ENCODE measurements at places on chromosomes 1 and 21.

- DNase-seq = no peak
These were observed at the start of gene DNMT3L for GRCh38 chr21:44261675-44262295. TSS of gene DNMT3L (minus strand) at chr21:44261897. CDS start at chr21:44261259, 638 bp downstream.

DNA sequence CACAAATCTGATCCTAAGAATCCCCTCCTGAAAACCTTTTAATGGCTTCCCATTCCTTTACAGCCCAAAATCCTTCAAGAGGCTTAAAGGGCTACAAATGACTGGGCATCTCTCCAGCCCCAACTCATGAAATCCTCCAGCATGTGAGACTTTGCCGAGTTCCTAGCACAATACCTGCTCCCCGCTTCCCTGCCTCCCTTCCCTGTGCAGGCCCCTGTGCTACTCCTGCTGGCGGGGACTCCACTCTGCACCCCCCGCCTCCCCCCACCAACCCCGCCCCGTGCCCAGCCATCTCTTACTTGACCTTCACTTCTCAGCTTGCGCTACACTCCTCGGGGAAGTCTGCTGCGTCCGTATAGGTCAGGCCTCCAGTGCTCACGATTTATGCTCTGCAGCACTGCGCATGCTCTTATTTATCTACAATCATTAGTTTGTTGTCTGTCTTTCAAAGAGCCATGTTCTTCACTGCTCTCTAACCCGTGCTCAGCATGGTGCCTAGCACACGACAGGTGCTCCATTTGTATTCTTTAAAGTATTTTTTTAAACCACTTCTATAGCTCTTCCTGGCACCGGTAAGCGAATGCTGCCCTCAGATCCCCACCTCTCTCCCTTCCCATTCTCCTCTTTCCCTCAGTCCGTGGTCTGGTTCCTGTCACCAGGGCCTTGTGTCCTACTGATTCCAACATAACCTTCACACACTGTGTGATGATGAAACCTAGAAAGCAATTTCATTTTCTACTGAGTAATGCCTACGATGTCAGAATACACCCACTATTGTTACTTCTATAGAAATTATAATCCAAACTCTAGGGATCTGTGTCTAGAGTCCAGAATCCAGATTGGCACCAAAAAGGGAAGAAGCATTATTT is 37.5 kb upstream of the PLA2G2C start:
- no peak for DNase-seq

DNA sequence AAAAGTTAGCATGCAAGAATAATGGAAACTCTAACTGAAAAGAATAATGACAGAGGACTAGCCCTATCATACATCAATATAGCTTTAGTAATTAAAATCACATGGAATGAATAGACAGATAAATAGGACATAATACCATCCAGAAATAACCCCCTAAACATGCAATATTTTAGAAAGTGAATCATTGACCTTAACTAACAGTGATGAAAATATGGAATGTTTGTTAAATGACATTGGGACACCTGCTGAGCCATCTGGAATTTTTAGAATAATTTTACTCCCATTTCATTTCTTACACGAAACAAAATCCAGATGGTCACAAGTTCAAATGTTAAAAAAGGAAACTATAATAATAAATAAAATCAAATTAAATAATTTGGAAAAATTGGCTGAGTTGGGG is 53.1 kb upstream of the FMO3 start:
- no peak for DNase-seq

DNA sequence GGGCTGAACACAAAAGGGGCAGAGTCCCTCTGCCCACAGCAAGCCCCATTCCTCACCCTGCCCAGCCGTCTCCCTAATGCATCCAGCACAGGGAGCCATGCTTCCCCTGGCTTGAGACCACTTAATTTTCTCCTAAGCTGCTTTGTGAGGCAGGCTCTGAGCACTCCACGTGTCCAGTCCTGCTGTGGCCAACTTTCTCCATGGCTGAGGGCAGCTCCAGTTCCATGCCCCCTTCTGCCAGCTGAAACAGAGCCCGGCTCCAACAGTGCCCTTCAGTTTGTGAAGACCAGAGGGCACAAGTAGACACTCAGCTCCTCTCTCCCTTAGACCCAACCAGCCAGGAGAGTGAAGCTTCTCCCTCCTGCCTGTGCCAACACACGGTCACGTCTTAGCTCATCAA is 33.8 kb downstream of the PLEKHA6 start:
- DNase-seq = no peak

Measured in activated CD8-positive, alpha-beta memory T cell treated with anti-CD3 and anti-CD28 coated beads for 4 hours (primary cell).